Caki2 (cell line): ENCODE measurements at places on chromosomes 11 and 22.

DNA sequence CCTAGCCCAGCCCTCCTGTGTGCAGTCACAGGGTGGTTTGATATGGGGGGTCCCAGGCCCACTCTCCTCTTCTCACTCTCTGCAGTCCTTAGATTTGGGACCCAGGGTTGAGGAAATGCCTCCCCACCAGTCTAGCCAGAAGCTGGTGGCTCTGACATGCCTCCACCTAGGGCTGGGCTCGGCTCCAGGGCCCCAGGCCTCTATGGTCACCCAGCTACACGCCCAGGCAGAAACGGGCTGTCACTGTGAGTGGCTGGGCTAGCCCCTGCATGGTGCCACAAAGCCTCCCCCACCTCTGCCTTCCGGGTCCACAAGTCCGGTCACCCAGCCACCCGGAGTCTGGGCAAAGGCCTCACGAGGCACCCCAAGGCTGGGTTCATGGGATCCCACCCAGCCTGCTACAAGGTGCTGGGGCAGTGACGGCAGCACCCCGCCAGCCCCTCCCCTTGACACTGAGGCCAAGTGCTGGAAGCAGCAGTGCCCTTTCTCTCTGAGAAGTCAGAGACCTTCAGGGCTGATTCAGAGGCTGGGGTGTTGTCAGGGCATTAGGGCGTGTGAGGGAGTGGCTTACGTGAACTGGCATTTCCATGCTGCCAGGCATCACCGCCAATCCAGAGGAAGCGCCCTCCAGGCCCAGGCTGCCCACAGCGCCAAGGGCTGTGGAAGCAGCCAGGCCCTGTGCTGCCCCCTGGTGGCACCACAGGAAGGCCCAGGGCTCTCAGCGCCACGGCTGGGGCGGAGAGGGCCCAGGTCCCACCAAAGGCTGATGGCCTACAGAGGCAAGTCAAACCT is 638 bp upstream of the PITPNM1 start:
- peak; percentile 96 for DNase-seq

- DNase-seq = no peak
Observed at GRCh38 chr11:95605271-95605940, 184.2 kb downstream of the FAM76B start.

- no peak for DNase-seq
Observed at GRCh38 chr11:6736495-6737121, 35.2 kb downstream of the OR2AG2 start.

DNA sequence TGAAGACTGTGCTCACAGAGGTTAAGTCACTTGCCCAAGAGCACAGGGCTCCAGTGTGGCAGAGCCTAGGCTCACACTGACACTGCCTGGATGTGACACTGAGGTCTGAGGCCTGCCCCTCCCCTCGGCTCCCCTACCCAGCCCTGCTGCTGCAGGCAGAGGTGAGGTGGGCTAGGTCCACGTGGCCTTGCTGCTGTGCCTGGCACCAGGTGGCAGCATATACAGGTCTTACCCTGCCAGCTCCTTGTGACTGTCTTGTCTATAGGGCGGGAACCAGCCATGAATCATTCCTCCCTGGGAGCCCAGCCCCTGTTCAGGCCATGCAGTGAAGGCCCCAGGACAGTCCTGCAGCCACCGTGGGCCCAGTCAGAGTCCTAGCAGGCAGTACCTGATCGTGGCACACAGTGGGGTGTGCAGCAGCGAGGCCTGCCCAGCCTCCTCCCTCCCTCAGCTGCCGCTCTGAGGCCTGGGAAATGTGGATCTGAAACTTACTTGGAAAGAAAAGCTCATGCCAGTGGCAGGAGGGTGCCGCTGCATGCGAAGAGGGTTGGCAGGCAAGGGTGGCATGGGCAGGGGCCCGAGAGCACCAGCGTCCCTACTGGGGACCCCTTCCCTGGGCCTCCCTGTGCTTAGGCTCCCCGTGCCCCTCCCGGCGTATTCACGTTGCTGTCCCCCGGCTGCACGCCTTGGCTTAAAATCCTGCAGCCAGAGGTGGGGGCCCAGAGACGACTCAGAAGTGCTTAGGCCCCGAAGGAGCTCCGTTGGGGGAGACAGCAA is 1.2 kb upstream of the CERK start:
- DNase-seq = peak; percentile 83

GRCh38 chr11:47213950-47214565 is 716 bp upstream of the DDB2 start:
- DNase-seq = peak; percentile 90

DNA sequence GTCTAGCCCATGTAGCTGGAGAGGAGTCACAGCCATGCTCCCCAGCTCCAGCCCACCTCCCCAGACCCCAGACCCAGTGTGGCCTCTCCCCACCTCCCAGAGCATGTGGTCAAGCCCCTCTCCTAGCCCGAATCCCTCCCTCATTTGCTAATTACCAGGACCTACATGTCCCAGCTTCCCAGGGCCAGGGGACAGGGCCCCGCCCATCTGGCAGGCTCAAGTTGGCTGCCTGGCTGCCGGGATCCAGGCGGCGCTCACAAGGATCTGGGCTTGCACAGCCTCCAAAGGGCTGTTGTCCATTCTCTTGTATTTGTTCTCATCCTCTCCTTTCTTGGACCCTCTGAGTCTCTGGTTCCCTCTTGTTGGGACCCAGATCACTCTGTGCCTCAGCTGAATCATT is 4.6 kb upstream of the MIF start:
- DNase-seq = no peak

GRCh38 chr11:130514316-130514715 is 65.9 kb downstream of the ADAMTS15 start:
- DNase-seq = no peak

DNA sequence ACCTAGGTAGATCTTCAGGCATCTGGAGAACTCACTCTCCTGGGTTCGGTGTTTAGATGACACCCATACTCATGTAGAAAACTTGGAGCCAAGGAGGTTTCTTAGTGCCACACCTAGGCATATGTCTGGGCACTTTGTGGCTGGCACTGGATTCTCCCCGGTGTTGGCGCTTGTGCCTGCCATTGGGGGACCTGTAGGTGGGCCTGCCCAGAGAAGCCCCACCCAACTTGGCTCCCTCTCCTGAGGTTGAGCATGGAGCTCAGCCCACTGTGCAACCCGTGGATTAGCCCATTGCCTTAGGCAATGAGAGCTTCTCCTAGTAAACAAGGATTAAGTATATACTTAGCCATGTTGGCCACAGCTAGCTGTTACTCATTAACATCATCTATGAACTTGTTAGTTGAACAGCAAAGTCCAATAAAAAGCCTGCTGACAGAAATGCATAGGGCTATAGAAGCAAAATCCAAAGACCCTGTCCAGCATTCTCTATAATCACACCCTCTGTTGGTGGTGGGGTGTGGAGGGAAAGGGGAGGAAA is 335.5 kb upstream of the CHORDC1 start:
- DNase-seq = no peak

DNA sequence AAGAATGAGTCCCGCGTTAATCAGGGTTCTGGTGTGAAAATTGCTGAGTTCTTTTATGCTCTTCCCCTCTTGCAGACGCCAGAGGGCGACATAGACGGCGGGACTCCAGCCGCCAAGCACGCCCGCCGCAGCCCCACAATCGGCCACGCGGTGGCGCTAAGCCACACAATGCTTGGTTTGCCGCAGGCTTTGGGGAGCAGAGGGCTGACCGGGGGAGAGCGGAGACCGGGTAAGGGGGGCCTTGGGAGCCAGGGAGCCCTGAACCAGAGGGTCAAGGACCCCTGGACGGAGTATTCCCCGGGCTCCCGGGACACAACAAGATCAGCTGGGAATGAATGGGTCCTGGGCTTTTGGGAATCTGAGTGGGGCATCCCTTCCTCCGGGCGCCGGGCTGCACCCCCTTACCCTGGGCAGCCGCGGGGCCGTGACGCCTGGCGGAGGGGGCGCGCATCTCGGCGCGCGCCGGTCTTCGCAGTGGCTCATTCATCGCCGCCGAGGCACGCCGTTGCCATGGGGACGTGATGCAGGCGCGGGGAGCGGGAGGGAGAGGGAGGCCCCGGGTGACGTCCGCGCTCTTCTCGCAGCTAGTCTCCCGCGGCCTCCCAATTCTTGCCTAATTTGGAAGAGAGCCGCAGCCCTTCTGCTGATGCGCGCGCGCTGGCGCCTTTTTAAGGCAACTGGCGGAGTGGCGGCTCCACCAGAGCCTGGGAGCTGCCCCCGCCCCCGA is 12.2 kb upstream of the NPAS4 start:
- peak; percentile 66 for DNase-seq

GRCh38 chr11:108906826-108907225 is 242.0 kb downstream of the DDX10 start:
- DNase-seq = peak; percentile 18

- DNase-seq = no peak
Observed at GRCh38 chr11:33665350-33666106, 35.1 kb downstream of the C11orf91 start.

DNA sequence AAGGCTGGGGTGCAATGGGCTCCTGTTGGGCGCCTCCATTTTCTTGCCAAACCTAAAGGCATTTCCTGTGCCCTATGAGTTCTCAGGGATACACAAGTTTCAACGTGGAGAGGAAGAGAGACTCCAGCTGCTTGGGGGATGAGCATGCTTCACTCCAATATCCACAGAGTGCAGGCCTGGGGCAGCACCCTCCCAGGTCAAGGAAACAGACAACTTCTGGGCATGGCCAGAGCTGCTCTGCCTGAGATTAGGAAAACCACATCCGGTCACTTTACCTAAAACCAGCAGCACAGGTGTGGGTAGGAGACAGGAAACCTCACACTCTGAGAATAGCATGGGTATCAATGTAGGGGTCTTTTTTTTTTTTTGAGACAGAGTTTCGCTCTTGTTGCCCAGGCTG is 28.7 kb downstream of the TMEM184B start:
- no peak for DNase-seq

DNA sequence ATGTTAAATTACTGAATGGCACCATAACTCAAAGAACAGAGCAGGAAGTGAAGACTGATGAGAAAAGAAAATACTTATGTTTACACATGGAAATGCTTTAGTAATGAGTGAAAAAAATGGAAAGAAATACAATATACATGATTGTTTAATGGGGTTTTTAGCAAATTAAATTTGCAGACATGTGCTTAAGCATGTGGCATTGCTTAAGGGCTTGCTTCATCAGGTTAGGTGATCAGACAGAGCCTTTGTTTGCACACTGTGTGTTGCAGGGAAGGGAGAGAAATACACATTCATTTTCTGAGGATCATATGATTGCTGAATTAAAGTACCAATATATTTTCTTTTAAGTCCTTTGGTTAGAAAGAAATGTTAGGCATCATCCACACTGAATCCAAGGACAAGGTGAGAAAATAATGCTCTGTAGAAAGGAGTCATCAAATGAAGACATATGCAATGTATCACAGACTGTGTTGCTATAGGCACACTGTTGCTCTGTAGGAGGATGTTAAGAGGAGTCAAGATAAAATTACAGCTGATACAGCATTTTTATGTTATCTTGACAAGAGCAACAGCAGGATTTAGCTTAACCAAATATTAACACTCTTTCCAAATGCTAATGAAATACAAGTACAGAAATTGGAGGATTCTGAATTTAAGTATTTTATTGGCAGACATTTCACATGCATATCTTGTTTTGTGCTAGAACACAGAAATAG is 23.4 kb upstream of the ARHGAP20 start:
- DNase-seq = no peak
